ENCODE measurements at places on chromosomes 2 and 18. TPM values are rescaled to one million over a fixed set of nuclear protein-coding genes. Genes with fewer than 3 reads are reported as not detected.

DNA sequence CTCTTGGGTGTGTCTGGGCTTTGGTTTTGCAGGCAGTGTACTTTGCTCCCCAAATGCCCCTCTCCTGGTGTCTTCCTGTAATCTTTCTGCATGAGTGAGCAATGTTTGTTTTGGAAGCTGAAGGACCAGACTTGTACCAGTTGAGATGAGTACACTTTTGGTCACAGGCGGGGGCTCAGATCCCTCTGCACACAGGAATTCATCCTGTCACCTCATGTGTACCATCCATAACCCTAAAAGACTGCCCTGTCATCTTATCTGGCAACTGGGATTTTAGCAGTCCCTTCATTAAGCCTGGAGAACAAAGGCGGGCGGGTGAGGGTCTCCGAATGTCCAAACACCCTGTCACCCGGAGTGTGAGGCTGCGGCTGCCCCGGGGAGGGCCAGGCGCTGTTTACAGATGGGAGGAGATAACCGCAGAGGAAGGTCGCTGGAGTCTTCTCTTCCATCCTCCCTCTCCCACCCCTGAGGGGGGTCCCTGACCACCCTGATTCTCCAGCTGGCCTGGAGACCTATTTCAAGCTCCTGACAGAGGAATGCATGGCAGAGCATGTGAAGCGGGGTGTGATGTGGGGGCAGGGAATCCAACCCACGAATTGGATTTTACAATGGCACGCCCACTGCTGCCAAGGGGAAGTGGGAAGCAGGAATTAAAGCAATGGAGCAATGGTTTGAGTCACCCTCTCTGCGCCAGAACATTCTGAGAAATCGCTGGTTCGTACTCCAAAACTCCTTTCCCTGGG is 158.2 kb upstream of the MYCN start:
- H3K4me1 ChIP-seq: peaks cover 9% of the 10 kb centered on the region
- no peak overlapping the region for H3K4me3 ChIP-seq
- H3K27me3 ChIP-seq: peaks cover 2% of the 10 kb centered on the region
- H3K36me3 ChIP-seq: no peaks in the 10 kb centered on the region
- DNase-seq: no peak

GRCh38 chr2:3296182-3296972 is 81.2 kb downstream of the EIPR1 start:
- DNase-seq: no peak
- H3K27ac ChIP-seq: no peak overlapping the region
- H3K4me1 ChIP-seq: peaks cover 12% of the 10 kb centered on the region

GRCh38 chr2:197857476-197858107 is 53.2 kb downstream of the PLCL1 start:
- H3K27me3 ChIP-seq: no peaks in the 10 kb centered on the region
- H3K36me3 ChIP-seq: no peaks in the 10 kb centered on the region
- no peak for DNase-seq
- no peak overlapping the region for H3K4me3 ChIP-seq

DNA sequence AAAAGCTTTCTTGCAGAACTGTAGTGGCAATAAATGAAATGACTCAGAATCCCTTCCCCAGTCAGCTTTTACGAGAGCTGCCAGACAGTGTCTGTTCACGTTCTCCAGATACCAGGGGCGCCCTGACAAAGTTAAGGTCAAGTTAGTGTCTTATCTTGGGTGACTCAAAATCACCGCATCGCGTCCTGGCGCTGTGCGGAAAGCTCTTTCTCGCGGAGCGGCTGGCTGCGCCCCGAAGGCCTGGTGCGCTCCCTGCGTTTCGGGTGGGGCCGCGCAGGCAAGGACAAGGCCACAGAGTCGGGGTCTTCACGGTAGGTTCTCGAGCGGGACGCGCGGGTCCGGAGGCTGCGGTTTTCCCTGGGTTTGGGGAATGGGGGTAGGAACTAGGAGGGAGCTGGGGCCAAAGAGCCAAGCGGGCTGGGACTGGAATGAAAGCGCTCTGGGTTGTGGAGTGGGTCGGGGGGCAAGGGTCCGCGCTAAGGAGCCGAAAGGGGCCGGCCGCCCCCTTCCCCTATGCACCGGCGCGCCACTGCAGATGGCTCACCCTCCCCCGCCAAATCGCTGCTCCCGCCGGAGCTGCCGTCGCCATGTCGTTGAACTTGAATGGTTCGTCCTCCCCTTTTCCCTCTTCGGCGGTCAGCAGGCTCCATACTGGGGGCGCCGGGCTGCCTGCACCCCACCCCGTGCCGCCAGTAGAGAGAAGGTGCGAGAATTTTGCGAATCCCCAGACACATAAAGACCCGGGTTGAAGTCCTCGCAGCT is 2.6 kb upstream of the HOXD11 start:
- H3K36me3 ChIP-seq: no peaks in the 10 kb centered on the region
- peaks cover 97% of the 10 kb centered on the region for H3K27me3 ChIP-seq
- no peak for DNase-seq
- peak overlapping the region; percentile 31 for H3K4me3 ChIP-seq

GRCh38 chr2:56292951-56293350 is 109.2 kb downstream of the CCDC85A start:
- no peaks in the 10 kb centered on the region for H3K27me3 ChIP-seq
- no peak for DNase-seq
- no peaks in the 10 kb centered on the region for H3K36me3 ChIP-seq
- H3K4me3 ChIP-seq: no peak overlapping the region
- no peak overlapping the region for H3K27ac ChIP-seq
- peaks cover 3% of the 10 kb centered on the region for H3K4me1 ChIP-seq

DNA sequence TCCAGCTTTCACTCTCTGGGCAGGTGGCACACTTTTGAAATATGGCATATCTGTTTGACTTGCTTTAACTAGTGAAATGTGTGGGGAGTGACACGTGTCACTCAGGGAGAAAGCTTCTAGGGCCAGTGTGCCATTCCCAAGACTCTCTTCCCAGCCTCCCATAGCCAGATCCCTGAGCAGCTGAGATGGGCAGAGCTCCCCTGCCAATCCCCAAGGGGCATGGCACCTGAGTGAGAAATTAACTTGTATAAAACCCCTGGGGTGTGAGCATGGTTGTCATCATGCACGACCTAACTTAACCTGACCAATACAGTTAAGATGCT is 39.0 kb upstream of the MARCO start:
- no peaks in the 10 kb centered on the region for H3K27me3 ChIP-seq
- DNase-seq: no peak

GRCh38 chr2:30108851-30109250 is 38.0 kb upstream of the YPEL5 start:
- no peaks in the 10 kb centered on the region for H3K4me1 ChIP-seq
- no peak for DNase-seq
- no peaks in the 10 kb centered on the region for H3K27me3 ChIP-seq
- no peaks in the 10 kb centered on the region for H3K36me3 ChIP-seq
- no peak overlapping the region for H3K4me3 ChIP-seq
- H3K27ac ChIP-seq: no peak overlapping the region

Gene PLB1
- 5.5 TPM for total RNA-seq

Gene TRIM43
- not detected for total RNA-seq

Gene FAM124B
- 17.2 TPM for total RNA-seq

Gene FKBP1B
- 35.9 TPM for total RNA-seq

Gene IGFBP5
- total RNA-seq: 292 TPM
